ENCODE measurements at places on chromosomes 7 and 10.

GRCh38 chr10:124213471-124213870 lies 120.1 kb upstream of the CHST15 start:
- DNase-seq = no peak

DNA sequence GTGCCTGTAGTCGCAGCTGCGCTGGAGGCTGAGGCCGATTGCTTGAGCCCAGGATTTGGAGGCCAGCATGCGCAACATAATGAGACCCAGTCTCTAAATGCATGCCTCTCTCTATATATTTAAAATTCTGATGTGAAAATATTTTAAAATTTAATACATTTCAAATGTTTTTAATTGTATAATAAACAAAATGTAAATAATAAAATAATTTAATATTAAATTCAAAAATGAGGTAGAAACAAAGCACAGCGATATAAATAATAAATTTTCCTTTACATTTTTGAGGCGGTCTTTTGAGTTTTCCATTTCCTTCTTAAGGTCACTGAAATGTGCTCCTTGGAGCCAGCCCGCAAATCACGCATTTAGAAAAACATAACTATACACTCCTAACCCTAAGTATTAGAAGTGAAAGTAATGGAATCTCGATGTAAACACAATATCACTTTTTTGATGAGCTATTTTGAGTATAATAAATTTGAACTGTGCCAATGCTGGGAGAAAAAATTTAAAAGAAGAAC lies 523 bp upstream of the CDK1 start:
- no peak for DNase-seq

DNA sequence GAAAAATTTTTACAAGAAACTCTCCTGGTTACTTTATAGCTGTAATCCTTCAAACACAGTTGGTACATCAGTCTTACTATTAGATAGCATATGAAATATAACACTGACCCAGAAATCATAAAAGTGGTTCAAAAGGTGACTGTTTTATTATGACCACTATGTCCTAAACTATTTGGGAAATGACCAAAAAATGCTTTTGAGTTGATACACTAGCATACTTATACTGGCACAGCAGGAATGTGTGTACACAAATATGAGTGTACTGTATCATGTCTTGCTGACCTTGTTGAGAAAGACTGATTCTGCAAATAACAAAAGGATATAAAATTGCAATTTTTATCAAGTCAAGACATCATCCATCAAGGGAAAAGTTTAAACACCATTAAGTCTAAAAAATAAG lies 24.3 kb downstream of the CSTF2T start:
- DNase-seq = no peak

DNA sequence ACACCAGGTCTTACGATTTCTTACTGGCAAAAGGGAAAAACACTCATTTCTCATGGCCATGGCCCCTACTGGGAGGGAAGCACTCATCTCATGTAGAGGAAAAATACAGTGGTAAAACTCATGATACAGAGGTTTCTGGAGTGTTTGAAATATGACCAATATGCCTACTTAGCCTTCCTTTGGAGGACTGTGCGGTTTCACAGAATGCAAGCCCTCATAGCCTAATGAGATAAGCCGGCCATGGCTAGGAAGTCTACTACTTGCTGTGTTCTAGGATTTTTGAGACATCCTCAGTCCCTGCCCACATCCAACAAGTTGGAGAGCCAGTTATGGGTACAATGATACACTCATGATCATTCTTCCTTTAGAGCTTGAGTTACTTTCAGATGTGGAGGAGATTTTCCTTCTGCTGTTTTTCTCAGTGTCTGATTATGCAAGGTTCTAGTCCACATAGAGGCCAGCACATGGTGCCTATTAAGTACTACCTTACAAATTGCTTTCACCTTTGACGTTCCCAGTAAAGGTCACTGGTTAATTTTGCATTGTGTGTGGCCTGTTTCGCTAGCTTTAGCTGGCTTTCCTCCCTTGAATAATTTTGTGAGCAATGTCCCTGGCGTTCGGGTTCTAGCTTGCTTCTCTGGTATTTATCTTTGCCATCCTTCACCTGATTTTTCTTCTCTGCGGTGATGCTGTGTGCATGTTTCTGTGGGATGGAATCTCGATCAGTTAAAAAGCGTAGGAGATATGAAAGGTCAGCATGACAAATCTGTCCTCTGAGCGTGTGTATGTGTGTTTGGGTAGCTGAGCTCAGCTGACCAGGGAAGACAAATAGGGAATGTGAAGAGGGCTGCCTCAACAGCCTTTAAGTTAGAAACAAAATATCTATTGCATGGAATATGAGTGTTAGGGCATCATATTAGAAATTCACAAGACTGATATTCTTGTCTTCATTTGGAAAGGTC lies 295.4 kb downstream of the LRMDA start:
- DNase-seq = no peak

GRCh38 chr7:74405191-74405898 lies 48.4 kb upstream of the GTF2IRD1 start:
- no peak for DNase-seq

DNA sequence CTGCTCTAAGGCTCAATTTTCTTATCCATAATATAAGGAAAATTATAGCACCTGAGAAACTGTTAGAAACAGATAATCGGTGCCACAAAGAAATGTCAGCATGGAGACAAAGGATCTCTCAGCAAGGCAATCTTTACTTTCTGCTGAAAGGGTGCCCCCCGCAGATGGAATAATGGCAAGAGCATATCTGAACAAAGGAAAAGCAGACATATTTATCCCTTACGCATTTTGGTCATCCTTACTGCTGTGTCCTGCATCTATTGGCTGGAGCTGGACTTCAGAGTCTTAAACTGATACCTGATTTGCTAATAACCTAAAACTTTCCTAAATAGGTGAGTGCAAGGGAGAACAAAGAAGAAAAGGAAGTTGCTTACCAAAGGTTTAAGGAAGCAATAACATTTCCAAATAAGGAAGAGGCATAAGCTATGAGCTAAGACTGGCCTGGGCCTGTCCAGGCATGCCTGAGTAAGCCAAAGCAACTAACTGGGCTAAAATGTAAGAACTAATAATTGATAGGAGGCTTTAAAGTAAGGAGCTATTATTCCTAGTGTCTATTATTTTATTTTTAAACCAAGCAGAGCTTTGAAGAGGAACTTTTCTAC lies 39.6 kb upstream of the ELMO1 start:
- no peak for DNase-seq

GRCh38 chr7:141436575-141437075 lies 114.6 kb upstream of the AGK start:
- DNase-seq = no peak
